Stimulated activated CD4-positive, alpha-beta T cell treated with anti-CD3 and anti-CD28 coated beads, Interleukin-15, amount 100 ng/mL, for 48 hours (primary cell): ENCODE measurements at places on chromosomes 4 and X.

DNA sequence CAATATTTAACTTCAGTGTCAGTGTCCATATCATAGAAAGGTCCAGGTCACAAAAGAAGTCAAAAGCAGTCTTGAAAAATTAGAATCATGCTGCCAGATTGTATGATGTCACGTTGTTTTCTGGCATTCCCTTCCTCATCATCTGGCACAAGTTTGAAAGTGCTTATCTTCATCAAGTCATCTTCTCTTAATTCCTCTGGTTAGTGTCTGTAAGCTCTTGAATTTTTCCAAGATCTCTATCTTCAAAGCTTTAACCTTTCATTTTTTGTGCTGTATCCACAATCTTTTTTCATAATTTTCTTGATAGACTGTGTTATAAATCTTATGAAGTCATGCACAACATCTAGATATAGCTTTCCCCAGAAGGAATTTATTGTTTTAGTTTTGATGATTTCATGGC is 682.7 kb upstream of the AADAT start:
- DNase-seq: no peak

GRCh38 chr4:10587697-10588096 is 96.9 kb downstream of the CLNK start:
- DNase-seq: peak; percentile 1

- DNase-seq: no peak
Measured at GRCh38 chr4:48073567-48074103, 57.1 kb downstream of the NIPAL1 start.

- no peak for DNase-seq
Measured at GRCh38 chr4:89213382-89213701, 94.3 kb downstream of the GPRIN3 start.

DNA sequence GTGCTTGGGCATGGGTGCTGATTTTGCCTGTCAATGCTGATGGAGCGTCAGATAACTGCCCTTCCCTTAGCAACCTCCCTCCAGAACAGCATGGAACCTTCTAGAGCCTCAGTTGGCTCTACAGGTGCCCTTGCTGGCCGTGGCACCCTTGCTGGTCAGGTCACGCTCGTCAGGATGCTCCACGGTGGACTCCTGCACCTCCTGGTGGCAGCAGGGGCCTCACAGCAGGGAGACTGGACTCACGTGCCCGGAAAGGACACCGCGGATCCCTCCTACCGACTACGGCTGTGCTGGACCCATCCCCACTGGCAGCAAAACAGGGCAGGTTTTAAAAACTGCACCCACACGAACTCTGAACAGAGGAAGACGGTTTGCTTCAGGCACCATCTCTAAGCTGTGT is 82.1 kb upstream of the AFAP1 start:
- no peak for DNase-seq

GRCh38 chr4:124970011-124970410 is 257.5 kb upstream of the ANKRD50 start:
- no peak for DNase-seq

DNA sequence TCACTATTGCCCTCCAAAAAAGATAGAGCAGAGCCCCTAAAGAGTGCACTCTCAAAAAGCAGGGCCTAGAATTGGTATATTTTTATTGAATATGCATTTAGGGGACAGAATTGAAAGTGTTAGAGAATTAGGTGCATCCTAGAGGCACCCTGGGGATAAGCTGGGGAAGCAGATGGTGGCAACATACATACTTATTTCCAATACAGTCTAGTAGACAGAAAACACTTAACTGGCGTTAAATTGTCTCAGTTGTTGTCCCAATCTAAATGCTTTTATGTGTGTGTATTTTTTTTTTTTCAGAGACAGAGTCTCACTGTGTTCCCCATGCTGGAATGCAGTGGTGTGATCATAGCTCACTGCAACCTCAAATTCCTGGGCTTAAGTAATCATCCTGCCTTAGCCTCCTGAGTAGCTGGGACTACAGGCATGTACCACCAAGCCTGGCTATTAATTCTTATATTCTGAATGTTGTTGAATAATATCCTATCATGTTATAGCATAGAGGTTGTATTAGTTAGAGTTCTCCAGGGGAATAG is 481.8 kb downstream of the GRXCR1 start:
- DNase-seq: no peak

GRCh38 chr4:82755650-82756049 is 42.9 kb downstream of the SCD5 start:
- no peak for DNase-seq

DNA sequence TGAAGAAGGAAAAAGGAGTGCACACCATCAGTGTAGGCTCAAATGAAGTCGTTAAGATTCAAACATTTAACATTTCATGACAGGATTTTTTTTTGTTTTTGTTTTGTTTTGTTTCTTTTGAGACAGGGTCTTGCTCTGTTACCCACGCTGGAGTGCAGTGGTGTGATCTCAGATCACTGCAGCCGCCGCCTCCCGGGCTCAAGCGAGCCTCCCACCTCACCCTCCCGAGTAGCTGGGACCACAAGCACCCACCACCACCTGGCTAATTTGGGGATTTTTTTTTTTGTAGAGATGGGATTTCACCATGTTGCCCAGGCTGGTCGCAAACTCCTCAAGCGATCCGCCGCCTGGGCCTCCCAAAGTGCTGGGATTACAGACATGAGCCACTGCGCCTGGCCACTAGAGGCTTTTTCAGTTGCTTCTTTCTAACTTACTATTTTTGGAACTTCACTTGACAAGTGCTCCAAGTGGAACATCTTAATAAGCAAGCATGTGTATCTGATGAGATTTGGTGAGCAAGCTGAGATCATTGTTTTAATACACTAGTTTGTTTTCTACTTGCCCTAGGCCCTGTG is 78.9 kb upstream of the CNKSR2 start:
- no peak for DNase-seq

GRCh38 chrX:43870758-43871419 is 11.4 kb downstream of the MAOB start:
- no peak for DNase-seq

DNA sequence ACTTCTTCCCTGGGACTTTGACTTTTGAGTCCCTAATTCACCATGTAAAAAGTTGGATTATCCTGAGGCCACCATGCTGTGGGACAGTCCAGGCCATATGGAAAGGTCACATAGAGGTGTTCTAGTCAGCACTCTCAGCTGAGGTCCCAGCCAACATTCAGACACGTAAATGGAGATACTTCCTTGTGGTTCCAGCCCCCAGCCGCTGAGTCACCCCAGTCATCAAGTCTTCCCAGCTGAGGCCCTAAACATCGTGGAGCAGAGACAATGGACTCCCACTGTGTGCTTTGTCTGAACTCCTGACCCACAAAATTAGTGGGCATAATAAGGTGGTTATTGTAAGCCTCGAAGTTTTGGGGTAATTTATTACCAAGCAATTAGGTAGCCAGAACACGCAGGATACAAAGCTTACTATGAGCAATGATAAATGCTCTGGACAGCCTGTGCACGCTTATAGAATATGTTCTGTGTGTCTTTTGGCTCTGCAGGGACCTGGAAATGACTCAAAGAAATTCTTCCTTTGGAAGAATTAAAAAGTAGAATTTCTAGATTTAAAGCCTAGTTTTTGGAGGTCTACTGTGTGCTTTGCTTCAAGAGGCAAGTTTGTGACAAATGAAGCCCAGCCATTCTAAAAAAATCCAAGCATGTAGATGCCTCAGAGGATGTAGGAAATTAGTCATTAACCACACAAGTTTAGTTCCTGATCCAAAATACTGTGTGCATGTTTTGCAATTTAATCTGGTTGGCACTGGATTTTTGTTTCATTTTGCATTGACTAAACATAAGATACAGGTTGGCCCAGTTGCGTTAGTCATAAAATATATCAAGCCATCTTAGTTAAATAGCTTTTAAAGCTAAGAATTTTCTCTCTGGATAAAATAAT is 33.2 kb upstream of the SLC9A7 start:
- no peak for DNase-seq

- no peak for DNase-seq
Measured at GRCh38 chrX:36407836-36408235, 488.3 kb downstream of the CFAP47 start.

GRCh38 chr4:122679946-122680345 is 52.6 kb upstream of the BBS12 start:
- no peak for DNase-seq

DNA sequence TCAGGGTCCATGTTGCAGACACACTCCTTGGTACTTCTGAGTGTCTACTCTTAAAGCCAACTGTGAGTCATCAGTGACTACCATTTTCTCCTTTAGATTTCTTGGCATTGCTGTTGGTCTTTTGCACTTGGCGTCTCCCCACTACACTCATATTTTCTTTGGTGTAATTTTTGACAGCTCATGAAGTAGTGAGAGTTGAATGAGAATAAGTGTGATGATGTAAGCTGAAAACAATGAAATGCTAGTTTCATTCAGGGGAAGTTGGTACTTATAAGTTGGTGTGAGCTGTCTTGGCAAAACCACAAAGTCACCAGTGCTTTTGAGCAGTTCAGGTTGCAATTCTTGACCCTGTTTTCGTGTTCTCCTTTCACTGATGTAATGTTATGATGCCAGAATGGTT is 142.9 kb upstream of the ARX start:
- DNase-seq: no peak

- no peak for DNase-seq
Measured at GRCh38 chrX:129701624-129702069, 37.1 kb upstream of the XPNPEP2 start.

DNA sequence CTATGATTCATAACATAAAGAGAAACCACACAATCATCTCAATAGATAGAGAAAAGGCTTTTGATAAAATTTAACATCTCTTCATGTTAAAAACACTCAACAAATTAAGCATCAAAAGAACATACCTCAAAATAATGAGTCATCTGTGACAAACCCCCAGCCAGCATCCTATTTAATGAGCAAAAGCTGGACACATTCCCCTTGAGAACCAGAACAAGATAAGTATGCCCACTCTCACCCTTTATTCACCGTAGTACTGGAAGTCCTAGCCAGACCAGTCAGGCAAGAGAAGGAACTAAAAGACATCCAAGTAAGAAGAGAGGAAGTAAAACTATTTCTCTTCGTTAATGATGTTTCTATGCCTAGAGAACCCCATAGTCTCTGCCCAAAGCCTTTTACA is 507.2 kb downstream of the PABPC4L start:
- DNase-seq: no peak

GRCh38 chr4:82865592-82865991 is 25.4 kb downstream of the SEC31A start:
- DNase-seq: no peak

DNA sequence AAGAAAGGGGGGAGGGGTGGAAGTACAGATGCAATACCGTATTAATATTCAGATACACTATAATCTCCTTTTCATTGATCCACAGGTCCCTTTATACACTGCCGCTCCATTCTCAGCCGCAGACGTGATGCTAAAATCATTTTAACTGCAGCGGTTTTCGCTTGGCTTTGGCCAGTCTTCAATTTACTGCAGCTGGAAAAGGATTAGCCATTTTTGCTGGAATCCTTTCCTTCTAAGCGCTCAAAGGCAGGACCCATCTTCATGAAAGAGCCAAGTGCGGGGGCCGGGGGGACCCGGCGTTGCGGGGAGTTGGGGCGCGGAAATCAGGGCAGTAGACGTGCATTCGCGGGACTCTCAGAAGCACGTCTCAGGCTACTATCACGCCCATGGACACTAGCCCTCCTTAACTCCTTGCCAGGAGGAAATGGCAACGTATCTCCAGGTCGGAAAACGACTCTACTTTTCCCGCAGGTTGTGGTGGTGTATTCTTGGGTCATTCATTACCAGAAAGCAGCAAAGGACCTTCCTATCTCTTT is 1.7 kb upstream of the PCDH10 start:
- DNase-seq: no peak

DNA sequence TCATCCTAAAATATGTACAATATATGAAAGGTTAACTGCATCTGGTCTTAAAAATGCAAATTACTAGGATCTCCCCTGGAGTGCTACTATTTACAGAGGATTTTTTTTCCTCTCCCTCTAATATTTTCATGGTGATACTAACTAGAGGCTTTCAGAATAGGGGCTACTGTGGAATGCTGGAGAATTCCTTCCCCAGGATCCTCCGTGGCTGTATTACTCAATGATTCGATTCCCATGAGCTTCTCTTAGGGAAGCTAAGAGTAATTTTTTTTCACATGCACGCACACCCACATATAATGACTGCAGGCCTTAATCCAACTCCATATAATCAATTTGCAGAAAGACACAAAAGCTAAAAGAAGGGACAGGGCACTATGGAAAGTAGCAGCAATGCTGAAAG is 184.7 kb downstream of the ARHGAP6 start:
- DNase-seq: no peak

- no peak for DNase-seq
Measured at GRCh38 chr4:163492951-163493504, 1.5 kb upstream of the TMA16 start.

DNA sequence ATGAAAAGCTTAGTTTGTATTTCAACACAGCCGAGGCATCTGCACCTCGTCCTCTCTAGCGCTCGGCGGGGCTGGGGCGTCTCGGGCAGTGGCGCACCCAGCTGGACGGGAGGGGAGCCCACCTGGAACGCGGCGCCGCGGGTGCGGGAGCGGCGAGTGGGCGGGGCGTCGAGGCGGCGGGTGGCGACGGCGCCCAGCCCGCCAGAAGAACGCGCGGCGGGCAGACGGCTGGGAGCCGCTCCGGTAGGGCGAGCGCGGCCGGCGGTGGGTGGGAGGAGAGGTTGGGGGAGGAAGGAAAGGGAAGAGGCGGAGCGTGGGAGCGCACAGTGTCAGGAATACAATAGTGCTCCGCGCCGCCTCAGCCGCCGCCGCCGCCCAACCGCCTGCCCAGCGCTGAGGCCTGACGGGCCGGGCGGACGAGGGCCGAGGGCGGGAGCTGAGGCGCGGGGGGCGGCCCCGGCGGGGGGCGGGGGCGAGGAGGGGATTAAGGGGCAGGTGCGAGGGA is at the start of gene JADE3:
Gene JADE3 (plus strand): TSS at position 324 of the 505 bp plus-strand sequence. CDS start 72,474 bp downstream, outside the sequence.
- no peak for DNase-seq

DNA sequence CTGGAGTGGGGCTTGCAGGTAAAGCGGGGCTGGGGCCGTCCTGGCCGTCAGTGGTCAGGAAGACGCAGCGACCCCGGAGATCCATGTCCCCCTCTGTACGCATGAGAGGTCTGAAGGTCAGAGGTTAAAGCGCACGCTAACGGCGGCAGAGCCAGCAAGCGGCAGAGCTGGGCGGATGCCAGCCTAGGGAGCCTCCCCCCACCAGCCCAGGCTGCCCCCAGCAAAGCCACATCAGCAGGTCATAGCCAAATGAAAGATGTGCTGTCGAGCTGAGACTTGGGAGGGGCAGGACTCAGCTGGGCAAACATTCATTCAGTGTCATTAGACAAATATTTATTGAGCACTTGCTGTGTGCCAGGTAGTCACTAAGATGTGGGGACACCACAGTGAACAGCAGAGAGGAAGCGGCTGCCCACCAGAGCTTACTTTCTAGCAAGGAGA is 593 bp upstream of the JAKMIP1 start:
- DNase-seq: no peak

DNA sequence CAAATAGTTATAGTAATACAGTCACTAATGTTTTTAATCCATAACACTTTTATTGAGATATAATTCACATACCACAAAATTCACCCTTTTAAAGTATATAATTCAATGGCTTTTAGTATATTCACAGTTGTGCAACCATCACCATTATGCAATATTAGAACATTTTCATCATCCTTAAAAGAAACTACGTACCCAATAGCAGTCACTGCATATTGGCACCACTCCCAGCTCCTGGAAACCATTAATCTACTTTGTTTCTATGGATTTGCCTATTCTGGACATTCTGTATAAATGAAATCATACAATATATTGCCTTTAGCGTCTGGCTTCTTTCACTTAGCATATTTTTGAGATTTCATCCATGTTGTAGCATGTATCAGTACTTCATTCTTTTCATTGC is 99.3 kb downstream of the AMMECR1 start:
- DNase-seq: no peak

- DNase-seq: no peak
Measured at GRCh38 chr4:145735347-145735675, 55.4 kb downstream of the C4orf51 start.

GRCh38 chrX:70262952-70263567 is 3.1 kb upstream of the P2RY4 start:
- DNase-seq: peak; percentile 12
